ENCODE measurements at places on chromosomes 16 and 17. TPM values are rescaled to one million over a fixed set of nuclear protein-coding genes. Genes with fewer than 3 reads are reported as not detected.

Gene SRSF2
- total RNA-seq: 180 TPM

Gene SCGB1C2
- total RNA-seq: 1.1 TPM

GRCh38 chr16:24729951-24730815, 732 bp downstream of the TNRC6A start:
- DNase-seq: peak; percentile 16

Gene CREBBP
- total RNA-seq: 16.8 TPM

GRCh38 chr17:52148969-52149351, 9.6 kb downstream of the CA10 start:
- no peak for DNase-seq

GRCh38 chr17:76383546-76384221, 725 bp upstream of the SPHK1 start:
- DNase-seq: peak; percentile 74

Gene MAP2K3
- total RNA-seq: 25.8 TPM

Gene SLC35G6
- not detected for total RNA-seq

GRCh38 chr16:87757841-87758426, 7.9 kb downstream of the KLHDC4 start:
- no peak for DNase-seq

GRCh38 chr16:77553130-77553529, 118.3 kb upstream of the ADAMTS18 start:
- no peak for DNase-seq

Gene MLYCD
- total RNA-seq: 3.5 TPM

Gene OR1F1
- not detected for total RNA-seq

Gene RHBDF1
- 92.1 TPM for total RNA-seq

Gene NETO2
- total RNA-seq: 6.3 TPM

DNA sequence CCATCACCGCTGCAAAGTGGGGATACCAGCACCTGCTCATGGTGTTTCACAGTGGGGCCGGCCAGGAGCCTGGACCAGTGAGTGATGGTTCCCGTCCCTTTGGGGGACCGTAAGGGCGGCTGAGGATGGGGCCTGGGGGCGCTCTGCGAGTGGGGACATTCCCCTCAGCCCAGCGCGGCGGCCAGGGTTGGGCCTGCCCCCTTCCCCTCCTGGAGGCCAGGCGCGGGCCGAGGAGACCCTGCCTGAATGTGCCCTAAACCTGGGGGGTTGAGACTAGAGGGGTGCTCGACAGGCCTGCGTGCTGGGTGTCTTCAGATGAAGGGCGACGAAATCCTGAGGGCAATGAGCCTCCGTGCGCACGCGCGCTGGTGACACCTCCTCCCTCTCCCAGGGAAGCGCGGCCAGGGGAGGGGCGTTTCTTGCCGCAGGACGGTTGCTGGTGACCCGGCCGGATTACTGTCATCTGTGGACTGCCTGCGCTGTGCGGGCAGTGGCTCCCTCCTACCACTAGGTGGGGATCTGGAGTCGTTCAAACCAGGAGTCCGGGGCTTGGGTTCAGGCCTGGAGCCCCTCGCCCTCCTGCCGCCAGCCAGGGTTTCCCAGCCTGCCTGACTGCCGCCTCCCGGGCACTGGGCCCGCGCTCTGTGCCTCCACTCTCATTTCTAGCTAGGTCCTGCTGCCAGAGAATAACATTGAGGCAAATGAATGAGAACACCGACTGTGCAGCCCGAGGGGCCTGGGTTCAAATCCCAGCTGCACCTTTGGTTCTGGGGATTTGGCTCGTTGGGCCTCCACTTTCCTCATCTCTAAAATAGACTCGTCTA, 17.1 kb downstream of the TBX2 start:
- DNase-seq: peak; percentile 92

DNA sequence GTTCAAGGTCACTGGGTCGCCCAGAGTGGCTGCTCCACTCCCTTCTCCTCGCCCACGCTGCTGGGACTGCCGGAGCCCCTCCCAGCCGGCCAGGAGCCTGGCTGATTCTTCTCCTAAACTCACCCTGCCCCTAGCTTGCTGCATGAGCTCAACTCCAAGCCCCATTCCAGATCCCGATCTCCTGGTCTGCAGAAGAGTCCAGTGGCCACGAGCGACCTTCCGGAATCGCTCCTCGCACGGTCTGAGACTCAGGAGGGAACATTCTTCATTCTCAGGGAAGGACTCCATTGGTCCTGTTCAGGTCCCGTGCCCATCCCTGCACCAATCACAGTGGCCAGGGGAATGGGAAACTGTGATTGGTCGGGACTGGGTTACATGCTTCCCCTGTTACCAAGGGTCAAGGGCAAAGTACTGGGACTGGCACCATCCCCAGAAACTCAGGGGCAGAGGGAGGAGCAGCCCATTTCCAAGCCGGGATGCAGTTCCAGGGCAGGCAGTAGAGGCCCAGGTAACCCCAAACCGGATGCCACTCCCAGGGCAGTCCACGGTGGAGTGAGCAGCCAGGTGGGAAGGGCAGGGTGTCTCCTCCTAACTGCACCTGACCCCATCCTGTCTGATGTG, 24.5 kb upstream of the CIBAR2 start:
- peak; percentile 69 for DNase-seq

Gene HOXB6
- 22.9 TPM for total RNA-seq

- peak; percentile 17 for DNase-seq
Measured at GRCh38 chr17:3635474-3636153, 436 bp downstream of the SHPK start.

Gene ZNF319
- total RNA-seq: 3.9 TPM

GRCh38 chr17:60006160-60006559, 41.6 kb upstream of the RNFT1 start:
- DNase-seq: no peak

Gene PPP1R27
- 12.7 TPM for total RNA-seq

Gene SLC47A1
- total RNA-seq: 2.2 TPM

- DNase-seq: peak; percentile 39
Measured at GRCh38 chr17:36183001-36183971, 6.8 kb upstream of the TBC1D3B start.

- peak; percentile 82 for DNase-seq
Measured at GRCh38 chr17:83195330-83196023, 116.1 kb downstream of the METRNL start.

Gene TBC1D3C
- 1.2 TPM for total RNA-seq

Gene ARHGDIG
- total RNA-seq: 0.48 TPM

DNA sequence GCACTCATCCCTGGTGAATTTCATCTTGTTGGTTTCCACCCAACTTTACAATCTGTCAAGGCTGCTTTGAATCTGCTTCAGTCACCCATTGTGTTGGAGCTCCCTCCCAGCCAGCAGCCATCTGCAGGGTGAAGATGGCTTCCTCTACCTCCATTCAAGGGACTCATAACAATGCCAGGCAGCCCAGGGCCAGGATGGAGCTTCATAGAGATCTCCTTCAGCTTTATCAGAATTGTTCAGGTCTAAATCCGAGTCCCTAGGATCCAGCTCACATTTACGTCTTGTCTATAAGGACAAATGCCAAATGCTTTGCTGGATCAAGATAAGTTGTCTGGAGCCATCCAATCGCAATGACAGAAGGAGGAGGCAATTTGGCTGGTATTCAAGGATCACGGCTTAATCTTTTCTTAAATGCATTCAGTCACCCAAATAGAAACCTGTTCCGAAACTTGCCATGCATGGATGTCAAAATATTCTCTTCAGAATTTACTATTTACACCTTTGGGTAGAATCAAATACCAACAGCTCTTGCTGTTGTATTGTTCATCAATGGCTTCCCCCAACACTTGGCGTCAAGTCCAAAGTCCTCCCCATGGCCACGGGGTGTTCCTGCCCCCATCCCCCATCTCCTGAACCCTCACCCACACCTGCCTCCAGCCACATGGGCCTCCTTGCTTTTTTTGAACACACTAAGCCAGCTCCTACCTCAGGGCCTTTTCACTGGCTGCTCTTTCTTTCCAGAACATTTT, 3.8 kb upstream of the FAM171A2 start:
- no peak for DNase-seq

Gene CHST4
- total RNA-seq: not detected

Gene C17orf50
- total RNA-seq: not detected

Gene PRAC1
- not detected for total RNA-seq

DNA sequence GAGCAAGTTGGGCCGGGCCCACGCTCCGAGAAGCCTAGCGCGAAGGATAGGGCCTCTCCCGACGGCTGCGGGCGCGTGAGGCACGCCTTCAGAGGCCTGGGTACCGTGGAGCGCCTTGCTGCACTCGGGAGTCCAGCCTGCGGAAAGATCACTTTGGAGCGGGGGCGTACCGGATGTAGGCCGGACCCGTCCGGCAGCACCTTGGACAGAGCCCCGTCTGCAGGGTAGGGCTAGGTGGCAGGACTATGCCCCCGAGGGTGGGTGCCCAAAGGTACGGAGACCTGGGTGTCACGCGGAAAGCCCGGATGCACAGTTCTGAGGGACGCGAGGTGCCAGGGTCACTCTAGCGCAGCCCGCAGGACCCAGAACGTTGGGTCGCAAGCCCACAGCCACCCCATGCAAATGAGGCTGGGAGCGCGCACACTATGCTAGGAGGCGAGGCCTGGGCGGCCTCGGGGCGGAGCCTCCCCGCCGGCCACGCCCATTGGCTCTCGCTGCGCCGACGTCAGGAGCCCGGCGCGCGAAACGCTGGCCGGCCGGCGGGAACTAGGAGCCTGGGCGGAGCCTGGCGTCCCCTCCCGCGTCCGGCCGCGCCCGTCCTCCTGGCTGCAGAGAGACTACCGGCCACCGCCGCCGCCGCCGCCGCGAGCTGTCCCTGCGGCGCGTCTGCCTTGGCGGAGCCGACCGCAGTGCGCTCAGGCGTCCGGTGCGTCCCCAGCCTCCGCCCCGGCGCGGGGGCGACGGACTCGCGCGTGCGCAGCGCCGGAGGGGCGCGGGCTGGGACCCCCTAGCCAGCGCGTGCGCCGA, at the start of gene PAQR4:
PAQR4 (plus strand) TSS at position 611 of the 807 bp plus-strand sequence. CDS start 327 bp downstream, outside the sequence.
- DNase-seq: peak; percentile 86

DNA sequence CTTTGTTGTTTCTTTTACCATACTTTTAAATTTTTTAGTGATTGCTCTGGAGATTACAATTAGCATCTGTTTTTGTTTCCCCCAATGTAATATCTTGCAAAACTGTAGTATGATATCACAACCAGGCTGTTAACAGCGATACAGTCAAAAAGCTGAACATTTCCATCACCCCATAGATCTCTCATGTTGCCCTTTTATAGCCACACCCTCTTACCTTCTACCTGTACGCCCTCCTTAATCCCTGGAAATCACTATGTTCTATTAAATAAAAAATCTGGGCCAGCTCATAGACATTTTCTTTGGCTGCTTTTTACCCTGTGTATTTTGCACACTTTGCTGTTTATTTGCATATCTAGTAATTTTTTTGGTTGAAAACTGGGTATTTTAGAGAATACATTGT, 67.2 kb upstream of the NACA2 start:
- no peak for DNase-seq

GRCh38 chr16:64696866-64697265, 425.0 kb downstream of the CDH11 start:
- no peak for DNase-seq

- DNase-seq: peak; percentile 9
Measured at GRCh38 chr16:81136390-81137335, 40.5 kb upstream of the GCSH start.

- no peak for DNase-seq
Measured at GRCh38 chr17:34527908-34528470, 51.4 kb upstream of the TMEM132E start.

Gene MCRIP2
- 61.2 TPM for total RNA-seq

Gene IRX3
- total RNA-seq: 67.1 TPM

DNA sequence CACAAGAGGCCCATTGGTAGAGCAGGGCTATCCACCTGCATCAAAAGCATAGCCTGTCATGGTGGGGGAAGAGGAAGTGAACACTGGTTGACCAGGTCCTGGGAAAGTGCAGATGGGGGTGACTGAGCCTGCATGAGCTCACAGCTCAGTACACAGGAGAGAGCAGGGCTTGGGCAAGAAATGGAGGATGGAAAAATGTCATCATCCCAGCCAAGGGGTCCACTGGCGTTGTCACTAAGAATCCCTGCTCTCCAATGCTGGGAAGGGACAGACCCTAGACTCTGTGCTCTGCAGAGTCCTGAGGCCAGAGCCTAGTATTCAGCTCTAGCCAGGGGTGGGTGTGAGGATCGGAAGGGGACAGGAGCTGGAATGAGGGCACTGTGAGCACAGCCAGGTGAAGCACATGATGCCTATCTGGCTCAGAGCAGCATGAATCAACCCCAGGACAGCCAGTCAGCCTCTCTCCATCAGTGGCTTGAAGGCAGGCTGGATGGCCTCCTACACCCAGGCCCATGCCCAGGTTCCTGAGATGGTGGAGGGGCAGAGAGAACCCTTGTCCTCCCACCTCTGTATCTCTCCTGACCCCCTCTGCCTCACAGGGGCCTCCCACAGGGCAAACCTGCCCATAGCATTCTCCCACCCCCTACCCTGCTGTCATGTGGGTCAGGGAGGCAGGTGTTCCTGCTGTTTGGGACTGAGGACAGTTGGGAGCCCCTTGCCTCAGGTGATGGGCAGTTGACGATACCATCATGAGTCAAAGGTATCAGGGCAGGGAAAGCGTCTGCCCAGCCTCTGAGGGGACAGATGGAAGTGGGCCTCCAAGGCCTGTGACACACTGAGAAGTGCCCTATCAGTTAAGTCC, 13.8 kb upstream of the CTCF start:
- no peak for DNase-seq

All from myocyte (in vitro differentiated cells).